ENCODE measurements at places on chromosomes 3 and 15. TPM values are rescaled to one million over a fixed set of nuclear protein-coding genes. Genes with fewer than 3 reads are reported as not detected.

DNA sequence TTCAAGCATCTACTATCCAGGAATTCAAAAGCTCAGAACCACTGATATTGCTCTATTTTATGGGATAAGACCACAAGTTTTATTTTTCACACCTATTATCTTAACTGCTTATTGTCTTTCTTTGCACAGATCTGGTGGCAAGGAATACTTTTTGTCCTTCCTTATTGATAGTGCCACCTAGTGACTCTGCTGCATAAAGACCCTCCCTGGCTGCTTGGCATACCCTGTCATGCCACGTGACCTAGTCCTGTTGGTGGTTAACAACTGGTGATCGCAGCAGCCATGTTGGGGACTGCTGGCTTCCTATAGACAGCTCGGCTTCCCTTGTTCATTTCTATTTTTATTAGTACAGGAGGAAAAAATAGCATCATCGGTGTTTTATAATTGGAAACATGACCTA is 236.3 kb downstream of the MEX3B start:
- no peak for DNase-seq

Gene NR1I2
- total RNA-seq, result 0.07 TPM

Gene GABRR3
- not detected for total RNA-seq

Gene EDEM1
- total RNA-seq, result 26.0 TPM

DNA sequence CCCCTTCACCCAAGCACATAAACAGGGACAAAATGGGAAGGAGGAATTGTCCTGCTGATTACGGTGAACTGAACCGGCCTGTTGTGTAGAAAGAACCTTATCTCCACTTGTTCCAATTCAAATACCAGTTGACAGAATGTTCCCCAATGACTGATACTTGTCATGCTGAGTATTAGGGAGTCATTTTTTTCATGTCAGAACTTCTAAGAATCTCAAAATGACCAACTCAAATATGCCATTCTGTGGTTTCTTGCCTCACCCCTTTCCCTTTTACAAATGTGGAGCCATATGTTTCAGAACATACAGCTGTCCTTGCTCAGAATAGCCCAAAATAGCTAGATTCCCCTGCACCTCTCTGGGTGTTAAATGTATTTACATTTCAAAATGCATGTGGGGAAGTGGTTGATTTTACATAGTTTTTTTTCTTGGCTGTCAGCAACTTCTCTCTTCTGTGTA is 405.9 kb upstream of the TBL1XR1 start:
- DNase-seq, result no peak

- DNase-seq, result no peak
Measured at GRCh38 chr3:17967953-17968607, 225.6 kb upstream of the TBC1D5 start.

GRCh38 chr3:3160826-3161225 is 18.7 kb downstream of the CRBN start:
- DNase-seq, result no peak

Gene ZKSCAN7
- total RNA-seq, result 19.6 TPM

Gene TUSC7
- not detected for total RNA-seq

Gene KATNBL1
- 79.3 TPM for total RNA-seq

- DNase-seq, result no peak
Measured at GRCh38 chr15:41971895-41972252, 483 bp downstream of the EHD4 start.

- DNase-seq, result no peak
Measured at GRCh38 chr3:158165730-158166129, 55.8 kb downstream of the RSRC1 start.

Gene HGD
- total RNA-seq, result 0.29 TPM

DNA sequence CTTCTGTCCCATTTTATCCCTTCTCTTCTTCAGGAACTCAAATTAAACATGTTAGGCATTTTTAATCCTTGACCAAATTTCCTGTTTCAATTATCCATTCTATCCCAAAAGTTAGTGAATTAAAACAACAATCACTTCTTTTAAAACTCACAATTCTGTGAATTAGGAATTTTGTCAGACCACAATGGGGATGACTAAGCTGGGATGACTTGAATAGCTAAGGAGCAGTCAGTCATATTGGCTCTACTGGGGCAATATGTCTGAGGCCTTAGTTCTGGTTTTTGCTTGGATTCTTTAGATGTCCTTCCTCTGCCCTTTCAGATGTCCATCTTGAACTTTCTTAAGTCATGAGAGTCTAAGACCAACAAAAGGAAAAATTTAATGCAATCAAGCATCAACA is 178.2 kb upstream of the TGFBR2 start:
- DNase-seq, result no peak

DNA sequence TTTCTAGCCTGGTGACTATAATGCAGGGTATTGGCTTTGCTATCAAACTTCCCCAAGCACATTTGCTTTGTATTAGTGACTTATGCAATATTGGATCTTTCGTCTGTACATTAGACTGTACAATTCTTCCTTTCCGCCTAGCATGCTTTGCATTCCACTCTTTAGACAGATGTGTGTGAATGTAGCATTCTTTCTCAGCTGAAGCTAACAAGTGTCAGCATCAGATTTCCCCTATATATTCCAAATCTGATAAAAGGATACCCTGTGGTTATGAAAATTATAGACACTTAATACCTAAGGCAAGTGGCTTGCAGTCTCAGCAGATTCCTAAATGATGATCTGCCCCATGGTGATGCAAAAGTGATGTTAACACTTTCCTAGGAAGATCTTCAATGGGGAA is 360.1 kb downstream of the CNTN4 start:
- no peak for DNase-seq

DNA sequence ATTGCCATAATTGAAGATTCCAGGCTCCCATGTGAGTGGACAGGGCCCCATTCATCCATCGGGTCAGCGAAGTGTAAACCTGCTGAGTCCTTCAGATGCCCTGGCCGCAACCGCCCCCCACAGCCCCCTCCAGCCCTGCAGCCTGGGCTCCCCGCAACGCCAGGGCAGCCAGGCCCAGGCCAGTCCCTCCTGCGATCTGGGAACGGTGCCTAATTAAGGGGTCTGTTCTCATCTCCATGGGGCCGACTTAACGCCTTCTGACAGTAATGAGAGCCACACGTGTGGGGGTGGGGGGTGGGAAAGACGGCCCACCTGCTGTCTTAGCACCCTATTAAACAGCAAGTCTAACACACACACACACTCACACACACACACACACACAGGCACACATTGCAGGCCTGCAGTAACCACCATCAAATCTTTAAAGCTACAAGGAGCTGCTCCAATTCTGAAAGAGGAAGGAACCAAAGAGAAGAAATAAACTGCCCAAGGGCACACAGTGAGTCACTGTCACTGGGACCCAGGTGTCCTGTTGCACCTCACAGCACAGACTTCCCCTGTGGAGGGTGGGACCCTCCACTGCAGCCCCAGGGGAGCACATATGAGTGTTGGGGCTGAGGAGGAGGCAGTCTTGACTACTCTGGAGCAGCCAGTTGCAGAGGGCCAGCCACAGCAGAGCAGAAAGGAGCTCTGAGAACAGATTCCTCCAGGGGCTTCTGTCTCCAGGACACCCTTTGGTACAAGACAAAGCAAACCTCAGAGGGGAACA is 31.8 kb upstream of the HES1 start:
- DNase-seq, result no peak

Gene IGDCC3
- 35.1 TPM for total RNA-seq

DNA sequence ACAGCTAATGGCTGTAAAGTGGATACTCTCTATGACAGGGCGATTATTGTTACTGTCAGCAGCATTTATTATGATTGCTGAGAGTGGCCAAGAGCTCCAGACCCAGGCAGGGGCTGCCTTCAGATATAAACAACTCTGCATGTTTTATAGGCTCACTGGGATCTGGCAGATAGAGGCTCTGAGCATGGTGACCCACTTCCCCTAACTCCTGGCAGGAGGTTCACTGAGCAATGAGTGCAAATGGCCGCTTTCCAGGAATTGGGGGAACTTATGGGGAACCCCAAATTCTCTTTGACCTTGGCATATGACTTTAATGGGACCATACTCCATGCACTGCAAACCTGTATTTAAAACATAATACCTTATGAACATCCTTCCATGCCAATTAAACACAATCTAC is 59.0 kb downstream of the SCN5A start:
- DNase-seq, result no peak

Gene CD96
- total RNA-seq, result 0.20 TPM

Gene MAP1A
- 13.9 TPM for total RNA-seq

DNA sequence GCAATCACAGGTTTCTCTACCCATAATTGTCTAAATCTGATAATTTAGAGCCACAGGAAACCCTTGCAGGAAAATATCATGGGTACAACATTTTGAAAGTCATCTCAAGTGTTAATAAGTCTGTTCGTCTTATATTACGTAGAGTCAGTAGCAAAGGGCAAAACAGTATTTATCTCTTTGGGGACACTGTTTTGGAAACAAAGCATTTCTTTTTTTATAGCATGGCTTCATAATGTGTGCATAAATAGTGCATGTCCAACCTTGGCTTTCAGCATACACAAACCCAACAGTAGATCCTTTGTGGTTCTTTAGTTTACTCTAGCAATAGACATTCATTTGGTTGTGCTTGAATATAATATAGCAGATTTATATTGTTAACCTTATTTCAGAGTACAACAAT is 24.0 kb downstream of the ST3GAL6 start:
- no peak for DNase-seq

- DNase-seq, result no peak
Measured at GRCh38 chr3:27479806-27480543, 4.2 kb downstream of the SLC4A7 start.

Gene TLR9
- 0.16 TPM for total RNA-seq

- no peak for DNase-seq
Measured at GRCh38 chr3:155370198-155370597, 76.7 kb upstream of the STRIT1 start.

DNA sequence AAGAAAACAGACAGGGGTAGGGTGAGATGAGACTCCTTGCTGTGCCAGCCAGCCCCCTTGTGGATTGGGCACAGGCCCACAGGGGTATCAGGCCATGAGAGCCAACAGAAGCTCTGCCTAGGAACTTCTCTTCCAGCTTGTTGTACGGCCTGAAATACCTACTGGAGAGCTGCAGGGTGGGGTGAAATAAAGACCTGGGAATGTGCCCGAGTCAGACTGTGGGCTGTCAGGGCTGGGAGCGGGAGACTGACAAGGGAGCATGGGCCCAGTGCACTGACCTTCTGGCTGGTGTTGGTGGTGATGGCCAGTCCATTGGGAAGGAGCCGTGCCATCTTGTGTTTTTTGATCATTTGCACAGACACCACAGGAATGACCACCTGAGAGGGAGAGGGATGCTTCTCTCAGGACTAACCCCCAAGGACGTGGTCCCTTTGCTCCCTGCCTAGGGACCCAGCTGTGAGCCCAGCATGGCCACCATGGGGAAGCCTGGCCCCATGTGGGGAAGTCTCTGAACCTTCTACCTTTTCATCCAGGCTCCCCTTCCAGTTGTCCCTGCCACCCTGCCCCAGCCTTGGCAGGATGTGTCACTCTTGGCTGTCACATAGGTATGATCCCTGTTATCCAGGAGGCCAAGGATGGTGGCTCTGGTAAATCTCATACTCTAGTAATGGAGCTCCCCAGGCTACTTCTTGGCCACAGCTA is 30.7 kb downstream of the GRAMD2A start:
- no peak for DNase-seq

DNA sequence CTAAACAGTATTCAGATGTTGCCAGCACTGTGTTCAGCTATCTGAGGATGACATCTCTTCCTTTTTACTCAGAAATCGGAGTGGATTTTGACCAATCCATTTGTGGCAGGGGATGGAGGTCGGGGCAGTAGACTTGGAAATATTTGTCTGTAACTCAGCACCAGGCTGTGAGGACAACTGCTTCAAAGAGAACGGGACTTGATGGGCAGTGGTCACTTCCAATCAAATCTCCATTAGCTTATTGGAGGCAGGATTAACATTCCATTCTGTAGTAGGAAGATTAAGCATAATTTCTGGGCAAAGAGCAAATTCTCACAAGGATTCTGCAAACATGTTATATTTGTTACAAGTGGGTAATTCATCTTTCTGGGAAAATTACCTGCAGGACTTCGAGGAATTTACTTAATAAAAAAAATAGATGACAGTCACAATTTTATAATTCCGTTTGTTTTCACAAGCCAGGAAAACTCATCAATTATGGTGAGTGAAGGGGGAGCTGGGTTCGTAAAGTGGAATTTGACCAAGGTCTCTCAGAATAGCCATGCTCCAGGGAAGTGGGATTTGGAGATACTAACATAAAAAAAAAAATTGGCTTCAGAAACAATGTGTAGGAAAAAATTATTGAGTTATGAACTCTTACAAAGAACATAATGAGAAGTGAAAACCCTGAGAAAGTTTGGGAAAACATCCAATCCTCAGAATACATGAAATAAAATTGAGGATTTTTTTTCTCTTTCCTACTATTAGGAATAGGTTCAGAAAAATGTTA is 18.1 kb downstream of the CRABP1 start:
- DNase-seq, result no peak

- DNase-seq, result no peak
Measured at GRCh38 chr3:143885780-143886427, 37.6 kb upstream of the SLC9A9 start.

DNA sequence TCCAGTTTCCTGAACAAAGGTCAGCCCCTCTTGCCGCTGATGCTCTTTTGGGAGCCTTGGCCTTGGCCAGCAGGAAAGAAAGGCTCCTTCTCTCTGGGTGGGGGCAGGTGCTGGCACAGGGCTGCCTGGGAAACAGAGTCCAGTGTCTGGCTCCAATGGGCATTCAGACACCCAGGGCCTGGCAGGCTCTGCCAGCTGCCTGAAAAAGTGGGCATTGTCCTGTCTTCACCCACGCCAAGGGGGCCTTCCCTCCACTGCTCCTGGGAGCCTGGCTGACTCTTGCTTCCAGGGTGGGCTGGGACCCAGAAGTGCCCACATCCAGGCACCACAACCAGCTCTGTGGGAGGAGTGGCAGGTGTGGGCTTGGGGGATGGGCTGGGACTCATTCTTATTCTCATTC is 62.7 kb downstream of the RHCG start:
- DNase-seq, result no peak

DNA sequence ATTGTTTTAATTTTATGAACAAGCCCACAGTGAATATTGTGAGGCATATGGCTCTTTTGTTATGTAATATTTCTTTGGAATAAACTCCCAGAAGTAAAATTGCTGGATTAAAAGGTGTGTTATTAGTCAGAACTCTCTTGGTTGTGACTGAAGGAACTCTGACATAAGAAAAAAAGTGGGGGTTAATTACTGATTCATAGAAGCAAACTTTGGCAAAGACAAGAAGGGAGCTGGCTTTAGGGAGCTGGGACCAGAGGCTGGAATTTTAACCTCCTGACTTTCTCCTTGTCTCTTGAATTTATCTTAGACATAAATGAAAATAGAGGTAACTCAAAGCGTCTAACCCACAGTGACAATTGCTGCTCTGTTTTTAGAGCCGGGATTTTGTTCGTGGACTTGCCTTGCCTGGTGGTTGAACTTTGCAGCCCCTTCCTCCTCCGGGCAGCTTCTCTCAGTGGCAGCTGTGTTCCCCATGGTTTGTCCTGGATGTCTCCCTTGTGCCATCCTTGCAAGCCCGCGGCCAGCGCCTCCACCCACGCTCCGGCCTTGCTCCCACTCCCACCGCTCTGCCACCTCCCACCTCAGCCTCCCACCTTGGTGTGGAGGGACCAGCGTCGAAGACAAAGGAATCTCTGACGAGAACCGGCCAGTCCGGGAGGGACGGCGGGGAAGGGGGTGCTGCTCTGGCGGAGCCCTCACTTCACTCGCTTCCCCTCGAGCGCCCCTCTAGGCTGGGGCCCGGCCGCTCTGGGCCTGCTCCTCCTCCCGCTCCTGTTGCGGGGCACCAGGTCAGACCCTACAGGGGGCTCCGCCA is 28.0 kb downstream of the ARHGAP31 start:
- no peak for DNase-seq

Gene FAM107A
- total RNA-seq, result not detected

Measured in mesothelial cell of epicardium (in vitro differentiated cells).